ENCODE measurements at places on chromosomes 11 and 22.

DNA sequence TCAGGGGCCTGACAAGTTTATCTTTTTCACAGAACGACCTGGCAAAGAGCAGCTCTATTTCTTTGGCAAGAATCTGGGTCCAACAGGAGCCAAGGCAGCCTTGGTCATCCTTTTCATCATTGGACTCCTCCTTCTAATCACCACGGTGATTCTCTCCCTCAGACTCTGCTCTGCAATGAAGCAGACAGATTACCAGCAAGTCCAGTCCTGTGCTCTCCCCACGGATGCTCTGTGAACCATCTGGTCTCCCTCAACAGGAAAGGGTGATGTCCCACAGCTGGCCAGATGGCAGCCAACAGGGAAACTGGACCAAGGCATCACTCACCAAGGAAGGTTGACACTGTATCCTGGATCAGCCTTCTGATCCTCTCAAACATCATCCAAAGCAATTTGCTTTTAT, 17.0 kb upstream of the PANX1 start:
- DNase-seq: no peak

DNA sequence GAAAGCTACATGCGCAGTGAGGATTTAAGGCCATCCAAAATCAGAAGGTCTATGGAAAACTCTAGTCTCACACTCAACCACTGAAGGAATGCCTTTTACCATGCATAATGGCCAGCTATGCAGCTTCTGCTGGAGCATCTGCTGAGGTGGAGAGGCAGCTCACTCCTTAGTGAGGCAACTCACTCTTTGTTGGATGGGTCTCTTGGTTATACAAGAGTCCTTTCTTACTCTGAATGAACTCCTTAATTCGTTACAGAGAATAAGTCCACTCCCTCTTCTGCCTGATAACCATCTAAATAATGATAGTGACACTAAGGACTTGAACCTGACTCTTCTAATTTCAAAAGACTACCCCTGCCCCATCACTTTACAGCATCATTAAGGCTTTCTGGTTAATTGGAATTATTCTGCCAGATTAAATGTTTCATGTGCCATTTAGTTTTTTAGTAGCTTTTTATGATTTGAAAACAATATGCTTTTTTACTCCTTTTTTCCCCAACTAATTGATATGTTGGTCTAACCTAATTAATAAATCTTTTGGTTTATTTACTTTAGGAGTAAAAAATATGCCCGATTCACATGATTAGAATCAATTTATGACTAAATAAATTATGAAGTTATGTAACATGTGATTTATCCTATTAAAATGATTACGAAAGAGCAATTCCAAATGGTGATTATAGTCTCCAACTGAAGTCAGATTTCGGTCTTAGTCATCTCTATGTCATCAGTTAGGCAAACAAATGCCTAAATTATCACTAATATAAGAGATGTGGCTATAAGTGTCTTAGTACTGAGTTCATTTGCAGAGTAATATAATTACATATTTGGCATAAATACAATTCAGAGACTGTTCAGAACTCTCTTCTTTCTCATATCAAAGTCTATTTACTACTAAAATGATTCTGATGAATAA, 286.7 kb upstream of the CCDC90B start:
- DNase-seq: no peak

DNA sequence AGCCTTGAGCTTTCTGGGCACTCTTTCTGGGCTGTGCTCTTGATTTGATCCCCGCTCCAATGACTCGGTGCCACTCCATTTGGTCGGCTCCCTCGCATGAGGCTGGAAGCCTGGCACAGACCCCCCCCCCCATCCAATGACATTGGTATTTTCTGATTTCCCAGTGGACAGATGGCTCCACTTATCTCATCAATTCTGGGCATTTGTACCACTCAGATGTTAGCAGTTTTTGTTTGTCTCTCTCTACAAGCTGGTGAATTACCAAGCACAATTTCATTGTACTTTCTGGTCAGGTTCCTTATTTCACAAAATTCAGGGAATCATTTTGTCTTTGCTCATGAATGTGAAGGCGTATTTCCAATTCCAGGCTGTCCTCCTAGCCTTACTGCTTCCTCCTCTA, 9.1 kb downstream of the DNAL4 start:
- no peak for DNase-seq

DNA sequence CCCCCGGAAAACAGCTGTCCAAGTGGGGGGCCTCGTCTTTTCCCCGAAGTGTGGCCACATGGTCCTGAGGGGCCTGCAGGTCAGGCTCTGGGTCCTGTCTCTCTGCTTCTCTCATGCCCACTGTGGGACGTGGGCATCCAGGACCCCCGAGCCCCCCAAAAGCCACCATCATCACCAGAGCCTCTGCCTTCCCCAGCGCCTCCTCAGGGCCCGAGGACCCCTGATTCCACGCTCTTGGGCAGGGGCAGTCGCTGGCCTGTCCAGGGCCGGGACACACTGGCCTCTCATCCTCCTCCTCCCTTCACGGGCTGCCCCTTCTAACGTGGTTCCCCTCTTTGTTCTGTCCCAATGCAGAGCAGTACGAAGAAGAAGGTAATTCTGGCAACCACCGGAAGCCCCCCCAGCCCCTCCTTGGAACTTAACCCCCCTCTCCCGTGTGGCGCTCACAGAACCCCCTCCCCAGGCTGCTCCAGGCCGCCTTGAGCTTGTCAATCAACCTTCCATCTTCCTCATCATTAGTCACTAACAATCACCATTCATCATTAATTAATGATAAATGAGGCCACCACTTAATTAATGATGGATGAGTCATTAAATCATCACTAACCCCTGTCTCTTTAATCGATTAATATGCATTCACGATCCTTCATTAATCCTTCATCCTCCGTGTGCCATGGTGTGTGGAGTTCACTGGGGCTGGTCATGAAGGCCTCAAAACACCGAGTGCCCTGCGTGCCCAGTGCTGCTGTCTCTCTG, 3.9 kb downstream of the TNNT3 start:
- DNase-seq: no peak

GRCh38 chr11:1559111-1559951, 12.7 kb downstream of the DUSP8 start:
- DNase-seq: peak; percentile 51

DNA sequence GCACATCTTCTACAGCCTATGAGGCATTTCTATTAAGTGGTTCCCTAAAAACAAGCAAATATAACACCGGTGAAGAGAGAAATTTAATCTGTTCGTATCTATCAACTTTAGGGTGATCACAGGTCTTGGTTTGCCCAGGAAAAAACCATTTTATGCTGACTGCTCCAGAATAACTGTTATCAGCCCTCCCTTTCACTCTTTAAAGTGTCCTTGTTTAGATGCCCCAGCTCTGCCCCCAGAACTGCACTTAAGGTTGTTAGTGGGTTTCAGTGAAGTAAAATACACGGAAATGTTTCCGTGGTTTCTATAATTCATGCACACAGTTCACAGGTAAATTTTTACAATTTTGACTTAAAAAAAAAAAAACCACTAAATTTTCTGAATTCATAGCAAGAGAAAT, 70.0 kb downstream of the NARS2 start:
- DNase-seq: no peak

DNA sequence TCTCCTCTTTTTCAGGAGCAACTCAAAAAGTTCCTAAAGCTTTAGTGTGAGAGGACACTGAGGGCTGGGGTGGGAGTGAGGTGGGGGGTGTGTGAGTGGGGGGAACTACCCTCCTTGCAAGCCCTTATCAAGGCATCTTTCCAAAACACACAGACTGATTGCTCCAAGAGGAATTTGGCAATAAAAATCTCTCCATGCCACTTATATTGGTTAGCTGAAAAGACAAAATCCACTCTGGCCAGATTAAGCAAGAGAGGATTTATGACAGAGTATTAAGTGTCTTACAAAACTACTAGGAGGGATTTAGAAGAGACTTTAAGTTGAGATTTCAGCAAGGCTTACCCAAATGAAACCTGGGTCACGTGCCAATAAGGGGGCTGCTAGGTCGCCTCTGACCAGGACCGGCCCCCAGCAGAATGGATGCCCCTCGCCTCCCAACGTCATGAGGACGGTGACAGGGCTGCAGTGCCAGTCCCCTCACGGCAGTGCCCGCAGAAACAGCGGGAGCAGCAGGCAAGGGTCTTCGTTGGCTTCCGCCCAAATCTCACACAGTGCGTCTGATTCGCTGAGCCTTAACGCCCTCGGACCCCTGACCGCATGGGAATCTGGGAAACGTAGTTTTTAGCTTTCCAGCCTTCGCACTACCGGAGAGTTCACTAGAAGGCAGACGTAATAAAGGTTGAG, 22.1 kb upstream of the CTR9 start:
- DNase-seq: no peak

GRCh38 chr11:108593923-108594434, 411 bp upstream of the EXPH5 start:
- no peak for DNase-seq

DNA sequence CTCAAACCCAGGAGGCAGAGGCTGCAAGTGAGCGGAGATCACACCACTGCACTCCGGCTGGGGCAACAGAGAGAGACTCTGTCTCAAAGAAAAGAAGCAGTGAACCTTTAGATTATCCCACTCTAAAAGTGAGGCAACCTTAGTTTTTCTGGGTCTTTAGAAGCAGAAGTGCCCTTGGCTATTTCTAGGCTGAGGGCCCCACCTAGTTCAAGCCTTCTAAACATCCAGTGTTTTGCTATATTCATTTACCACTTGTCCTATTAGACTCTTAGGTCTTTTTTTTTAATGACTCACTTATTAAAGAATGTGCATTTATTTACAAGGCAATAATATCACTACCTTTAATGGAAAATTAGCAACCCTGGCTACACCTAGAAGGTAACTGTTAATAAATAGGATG, 16.7 kb upstream of the EHF start:
- no peak for DNase-seq

GRCh38 chr11:129230006-129230405, 37.9 kb upstream of the ARHGAP32 start:
- DNase-seq: no peak

DNA sequence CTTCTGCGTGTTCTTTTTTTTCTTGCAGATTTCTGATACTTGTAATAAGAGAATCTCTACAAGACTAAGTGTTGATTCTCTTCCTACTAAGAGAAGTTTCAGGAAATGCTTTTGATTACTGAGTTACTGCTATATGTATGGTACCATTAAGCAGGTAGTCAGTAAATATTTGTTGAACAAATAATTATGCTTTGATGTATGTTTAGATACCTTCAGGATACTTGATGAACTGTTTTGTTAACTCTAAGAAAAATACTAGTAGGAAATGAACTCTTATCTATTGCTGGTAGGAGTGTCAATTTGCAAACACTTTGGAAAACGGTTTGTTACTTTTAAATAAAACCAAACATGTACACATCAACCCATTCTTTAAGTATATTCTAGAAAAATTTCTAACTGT, 90.6 kb downstream of the TMEM135 start:
- no peak for DNase-seq

DNA sequence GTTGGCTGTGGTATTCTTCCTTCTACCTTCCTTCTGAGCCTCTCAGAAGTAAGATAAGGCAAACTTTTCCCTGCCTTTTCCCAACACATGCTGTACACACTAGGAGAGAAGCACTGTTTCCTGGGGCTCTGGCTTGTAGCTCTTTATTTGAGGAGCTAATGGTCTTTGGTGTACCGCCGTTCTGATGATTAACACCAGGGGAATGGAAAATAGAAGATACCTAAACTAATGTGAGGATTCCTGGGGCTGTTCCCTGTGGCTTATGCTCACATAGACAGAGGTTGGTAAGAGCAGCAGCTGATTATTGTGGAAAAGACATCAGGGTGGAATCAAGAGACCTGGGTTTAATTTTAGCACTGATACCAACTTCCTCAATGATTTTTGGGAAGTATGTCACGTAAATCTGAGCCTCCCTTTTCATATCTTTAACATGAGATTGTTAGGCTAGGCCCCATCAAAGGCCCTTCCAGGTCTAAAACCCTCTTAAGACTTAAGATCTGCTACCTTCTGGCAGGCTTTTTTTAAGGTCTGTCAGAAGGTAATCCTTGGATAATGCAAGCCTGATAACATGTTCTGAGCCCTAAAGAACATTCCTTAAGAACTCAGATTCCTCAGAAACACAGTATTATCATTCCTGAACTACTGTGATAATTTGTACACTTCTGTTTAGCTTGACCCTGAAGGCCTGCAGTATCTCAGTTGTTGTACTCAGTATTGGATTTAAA, 24.8 kb upstream of the RCE1 start:
- no peak for DNase-seq

- DNase-seq: no peak
Measured at GRCh38 chr11:100923555-100923954, 206.1 kb downstream of the PGR start.

DNA sequence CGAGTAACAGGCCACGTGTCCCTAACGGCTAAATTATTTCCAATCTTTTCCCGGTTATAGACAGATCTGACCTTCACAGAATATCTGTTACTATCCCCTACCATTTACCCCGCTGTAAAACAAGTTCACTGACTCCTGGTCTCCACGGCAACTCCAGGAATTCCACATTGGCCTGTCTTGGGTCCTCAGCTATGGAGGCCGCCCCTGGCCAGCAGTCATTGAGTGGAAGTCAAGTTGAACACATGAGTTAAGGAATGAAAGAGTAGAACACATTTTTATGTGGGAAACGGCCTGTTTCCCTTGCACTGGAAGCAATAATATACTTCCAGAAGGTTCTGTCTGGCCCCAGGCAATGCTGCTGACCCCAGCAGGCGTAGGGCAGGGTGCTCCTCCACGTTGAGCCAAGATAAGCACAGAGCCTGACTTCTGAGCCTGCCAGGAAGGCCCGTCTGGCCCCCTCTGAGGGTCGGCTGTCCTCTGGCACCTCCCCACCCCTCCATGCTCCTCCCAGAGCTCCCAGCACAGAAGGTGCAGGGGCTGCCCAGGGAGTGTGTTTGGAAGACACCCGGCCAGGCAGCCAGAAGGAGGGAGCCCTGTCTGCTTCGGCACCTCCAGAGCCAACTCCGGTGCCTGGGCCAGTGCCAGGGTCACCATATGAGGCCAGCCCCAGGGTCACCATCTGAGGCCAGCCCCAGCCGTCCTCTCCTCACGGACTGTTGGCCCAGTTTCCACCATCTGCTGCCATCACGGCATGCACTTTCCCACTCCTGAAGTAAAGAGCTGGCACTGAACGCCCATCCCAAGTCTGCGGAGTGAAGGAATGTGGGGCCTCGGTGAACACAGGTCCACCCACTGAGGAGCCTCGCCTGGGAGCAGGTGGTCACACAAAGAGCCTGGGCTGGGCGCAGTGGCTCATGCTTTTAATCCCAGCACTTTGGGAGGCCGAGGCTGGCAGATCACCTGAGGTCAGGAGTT, 813.2 kb downstream of the BRD1 start:
- no peak for DNase-seq

- no peak for DNase-seq
Measured at GRCh38 chr11:9858218-9858617, 194.3 kb downstream of the SWAP70 start.

- no peak for DNase-seq
Measured at GRCh38 chr22:37675930-37676735, 697 bp downstream of the LGALS1 start.

GRCh38 chr11:126186025-126186698, 25.3 kb downstream of the RPUSD4 start:
- DNase-seq: no peak

GRCh38 chr11:120869516-120870011, 154.3 kb upstream of the TBCEL start:
- no peak for DNase-seq

Data from foreskin melanocyte (primary cell).